ENCODE measurements at places on chromosomes 4 and X.

DNA sequence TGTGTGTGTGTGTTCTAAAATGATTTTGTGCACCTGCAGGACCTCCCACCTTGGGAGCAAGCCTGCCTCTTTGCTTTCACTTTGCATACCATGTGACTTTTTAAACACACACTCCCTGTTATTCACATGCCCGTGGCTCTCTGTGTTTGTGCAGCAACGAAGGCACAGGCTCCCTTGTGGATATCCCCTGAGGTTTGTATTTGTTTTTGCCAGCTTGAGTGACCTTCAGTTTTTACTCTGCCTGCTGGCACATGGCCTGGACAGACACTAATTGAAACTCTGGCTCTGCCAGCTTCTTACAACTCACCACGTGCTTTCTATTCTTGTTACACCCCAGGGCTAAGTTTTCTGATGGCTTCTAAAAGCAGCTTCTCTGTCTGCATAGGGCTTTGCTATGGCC, 885.8 kb downstream of the SH3BGRL start:
- DNase-seq = peak; percentile 69

- DNase-seq = no peak
These were observed 6.3 kb upstream of the RGS12 start for GRCh38 chr4:3286335-3287175.

DNA sequence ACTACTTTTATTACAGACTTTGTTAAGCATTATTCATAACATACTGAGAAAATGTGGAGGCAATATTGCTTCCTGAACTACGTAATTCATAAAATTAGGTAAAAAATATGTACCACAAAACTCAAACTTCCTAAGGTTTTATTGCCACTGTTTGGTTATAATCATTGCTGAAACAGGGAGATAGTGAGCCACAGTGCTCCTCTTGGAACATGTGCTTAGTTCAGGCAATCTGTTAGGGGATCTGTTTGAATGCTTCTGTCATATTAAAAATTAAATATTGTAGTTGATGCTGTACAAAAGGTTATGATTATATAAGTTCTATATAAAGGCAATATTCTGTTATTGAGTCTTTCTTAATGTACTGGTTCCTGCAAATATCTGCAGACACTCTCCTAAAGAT, 480.7 kb downstream of the GRXCR1 start:
- no peak for DNase-seq

DNA sequence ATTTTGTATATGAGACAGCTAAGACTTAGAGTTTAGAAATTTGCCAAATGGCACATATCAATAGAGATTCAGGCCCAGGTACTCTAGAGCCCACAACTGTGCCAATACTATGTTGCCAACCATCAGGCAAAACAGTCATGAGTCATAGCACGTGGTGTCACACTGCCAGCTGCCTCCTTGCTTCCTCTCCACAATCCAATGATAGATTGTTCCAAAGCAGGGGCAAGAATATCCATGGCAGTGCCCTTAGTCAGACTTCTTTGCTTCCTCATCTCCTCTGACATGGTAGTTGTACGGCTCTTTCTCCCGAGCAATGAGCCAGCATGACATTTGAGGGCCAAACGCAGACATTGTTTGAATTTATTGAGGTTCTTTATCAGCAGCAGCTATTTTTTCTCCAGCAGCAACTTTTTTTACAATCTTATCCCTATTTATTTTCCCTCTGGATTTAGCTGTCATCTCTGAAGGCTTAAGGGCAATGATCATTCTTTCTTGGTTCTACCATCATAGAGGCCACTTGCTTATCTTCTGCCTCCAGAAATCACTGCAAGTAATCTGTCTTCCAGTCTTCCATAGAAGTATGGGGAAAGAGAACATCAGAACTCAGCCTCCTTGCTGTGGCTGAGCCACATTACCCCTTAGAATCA, 169.7 kb downstream of the COL4A6 start:
- no peak for DNase-seq

DNA sequence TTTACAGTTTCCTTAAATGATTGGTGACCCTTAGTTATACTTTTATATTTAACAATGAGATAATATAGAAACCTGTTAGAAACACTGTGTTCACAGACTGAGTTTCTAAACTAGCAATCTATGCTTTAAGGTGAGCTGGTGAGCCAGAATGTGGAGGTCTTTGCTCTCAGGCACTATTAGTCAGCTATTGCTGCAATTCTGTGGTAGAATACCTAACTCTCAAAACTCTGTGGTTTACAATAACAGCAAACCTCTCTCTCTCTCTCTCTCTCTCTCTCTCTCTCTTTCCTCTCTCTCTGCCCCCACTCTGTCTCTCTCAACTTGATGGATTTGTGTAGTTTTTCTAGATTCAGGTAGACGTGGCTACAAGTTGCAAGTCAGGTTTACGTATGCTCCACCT, 17.6 kb upstream of the LCORL start:
- no peak for DNase-seq

- DNase-seq = no peak
These were observed 1.6 kb downstream of the RCHY1 start for GRCh38 chr4:75512386-75513211.

DNA sequence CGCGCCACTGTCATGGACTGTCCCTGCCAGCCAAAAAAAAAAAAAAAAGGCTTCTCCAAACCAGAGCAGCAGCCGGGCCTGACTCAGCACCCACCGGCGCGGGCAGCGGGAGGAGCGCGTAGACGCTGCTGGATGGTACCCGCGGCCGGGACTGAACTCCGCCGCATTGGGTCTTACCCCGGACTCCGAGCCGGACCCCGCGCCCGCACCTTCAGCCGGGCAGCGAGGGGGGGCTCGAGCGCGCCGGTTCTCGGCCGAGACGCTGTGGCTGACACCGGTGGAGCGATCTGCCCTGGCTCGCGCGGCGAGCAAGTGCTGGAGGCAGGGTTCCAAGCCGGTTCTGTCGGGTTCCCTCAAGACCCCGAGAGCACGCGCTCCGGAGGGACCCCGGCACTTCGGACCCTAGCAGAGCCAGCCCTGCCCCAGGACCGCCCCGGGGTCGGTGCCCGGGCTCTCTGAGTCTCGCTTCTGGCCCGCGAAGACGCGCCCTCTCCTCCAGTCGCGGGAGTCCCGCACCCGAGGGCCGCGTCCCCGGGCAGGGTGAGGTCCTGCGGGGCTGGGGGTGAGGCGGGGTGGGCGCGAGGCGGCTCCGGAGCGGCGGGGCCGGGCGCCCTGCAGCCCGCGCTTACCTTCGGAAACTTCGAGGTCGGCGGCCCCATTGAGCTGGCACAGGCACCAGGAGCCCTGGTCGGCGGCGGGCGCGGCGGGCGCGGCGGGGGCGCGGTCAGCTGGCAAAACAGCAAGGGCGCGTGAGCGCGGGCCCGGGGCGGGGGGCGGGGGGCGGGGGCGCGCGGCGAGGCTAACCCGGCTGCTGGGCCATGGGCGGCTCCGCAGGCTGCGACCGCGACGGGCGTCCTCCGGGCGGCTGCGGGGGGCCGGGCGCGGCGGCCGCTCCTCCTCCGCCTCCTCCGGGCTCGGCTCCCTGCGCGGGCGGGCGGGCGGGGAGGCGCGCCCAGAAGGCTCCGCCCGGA, 11.8 kb upstream of the MAN2B2 start:
- no peak for DNase-seq

- DNase-seq = peak; percentile 20
These were observed 897 bp upstream of the FBXL5 start for GRCh38 chr4:15656038-15656470.

GRCh38 chr4:125421547-125421946, 106.8 kb downstream of the FAT4 start:
- DNase-seq = no peak

DNA sequence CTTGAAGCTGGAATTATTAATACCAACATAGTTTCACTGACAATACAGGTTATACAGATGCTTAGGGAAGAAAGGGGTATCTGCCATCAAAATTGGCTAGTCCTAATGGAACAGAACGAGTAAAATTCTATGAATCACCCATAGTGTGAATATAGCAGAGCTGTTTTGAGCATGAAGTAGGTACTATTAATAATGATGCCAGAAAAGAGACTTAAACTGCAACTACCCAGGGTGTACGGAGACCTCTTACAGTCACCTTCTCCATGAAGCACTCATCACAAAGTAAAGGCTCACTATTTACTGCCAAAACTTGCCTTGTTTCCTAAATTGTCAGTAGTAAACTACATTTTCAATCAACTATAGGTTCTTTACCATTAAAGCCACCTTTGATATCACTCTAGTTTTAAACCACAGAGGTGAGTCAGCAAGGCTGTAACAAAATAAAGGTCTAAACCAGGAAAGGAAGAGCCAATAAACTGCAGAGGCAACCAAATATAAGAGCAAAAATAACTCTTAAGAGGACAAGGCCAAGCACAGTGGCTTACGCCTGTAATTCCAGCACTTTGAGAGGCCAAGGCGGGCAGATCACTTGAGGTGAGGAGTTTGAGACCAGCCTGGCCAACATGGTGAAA, 114.4 kb downstream of the FRYL start:
- no peak for DNase-seq

GRCh38 chr4:8283161-8283560, 13.6 kb downstream of the HTRA3 start:
- DNase-seq = no peak

- no peak for DNase-seq
These were observed 163.0 kb downstream of the FAM13A start for GRCh38 chr4:88893961-88894360.

GRCh38 chrX:153511784-153512500, 5.5 kb upstream of the ATP2B3 start:
- no peak for DNase-seq

GRCh38 chr4:4585012-4585670, 43.3 kb upstream of the STX18 start:
- DNase-seq = no peak

- DNase-seq = no peak
These were observed 7.2 kb downstream of the OCIAD2 start for GRCh38 chr4:48899432-48899749.

GRCh38 chr4:10716163-10716562, 31.6 kb upstream of the CLNK start:
- no peak for DNase-seq

- no peak for DNase-seq
These were observed 199.8 kb upstream of the GATB start for GRCh38 chr4:151960449-151961230.

- no peak for DNase-seq
These were observed 56.4 kb downstream of the FBXW7 start for GRCh38 chr4:152479428-152480026.

DNA sequence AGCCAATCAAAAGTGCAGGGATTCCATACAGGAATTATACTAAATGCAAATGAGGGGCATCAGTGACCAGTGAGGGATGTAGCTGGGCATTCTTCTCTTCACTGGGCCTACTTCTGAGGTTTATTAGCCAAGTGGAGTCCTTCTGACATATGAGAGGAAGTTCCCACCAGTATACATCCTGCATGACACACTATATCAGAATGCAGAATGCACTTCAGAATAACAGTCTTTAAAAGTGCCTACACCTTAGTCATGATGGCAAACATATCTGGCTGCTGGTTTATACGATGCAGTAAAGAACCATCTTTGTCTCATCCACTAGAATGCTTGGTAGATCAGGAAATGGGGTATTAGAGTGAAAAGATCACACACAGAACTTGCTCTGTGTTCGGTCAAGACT, 180.3 kb upstream of the PPARGC1A start:
- no peak for DNase-seq

- no peak for DNase-seq
These were observed 70.1 kb downstream of the ATP8A1 start for GRCh38 chr4:42586775-42587174.

GRCh38 chr4:145580906-145581305, 38.3 kb upstream of the MMAA start:
- no peak for DNase-seq

DNA sequence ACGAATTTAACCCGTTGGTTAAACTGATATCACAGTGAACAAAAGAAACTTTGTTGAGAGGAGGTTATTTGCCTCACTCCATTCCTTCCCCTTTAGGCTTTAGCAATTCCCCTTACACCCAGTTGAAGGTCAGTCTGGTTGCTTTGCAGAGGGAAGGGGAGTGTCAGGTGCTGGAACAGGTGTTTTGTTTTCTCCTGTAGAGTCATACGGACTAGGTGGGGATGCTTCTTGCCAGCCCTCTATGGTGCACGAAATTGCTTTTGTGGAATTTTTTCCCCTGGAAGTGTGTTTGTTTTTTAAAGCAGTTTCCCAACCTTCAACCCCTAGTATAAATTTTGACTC, 33.1 kb downstream of the DLG3 start:
- peak; percentile 52 for DNase-seq

GRCh38 chr4:57102050-57102624, 8.0 kb downstream of the IGFBP7 start:
- no peak for DNase-seq

DNA sequence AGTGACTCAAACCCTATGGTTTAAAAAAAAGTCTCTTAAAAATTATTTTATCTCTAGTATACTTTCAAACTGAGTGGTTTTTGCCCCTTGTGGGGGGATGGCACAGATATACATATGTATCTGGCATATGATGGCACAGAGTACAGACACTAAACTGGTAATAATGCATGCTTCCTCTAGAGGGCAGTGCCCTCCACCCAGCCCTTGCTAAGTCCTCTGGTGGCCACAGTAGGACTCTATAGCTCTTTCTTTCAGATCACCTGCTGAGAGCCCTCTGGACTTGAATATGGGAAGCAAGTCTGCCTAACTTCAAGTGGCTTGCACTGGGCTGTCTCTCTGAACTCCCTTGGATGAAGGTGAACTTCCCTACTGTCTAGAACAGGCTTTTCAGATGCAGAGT, 66.3 kb downstream of the TSPAN7 start:
- DNase-seq = peak; percentile 2
